Activated T-helper 17 cell treated with anti-CD3 and anti-CD28 coated beads, Interleukin-2, amount 50 U/mL, for 72 hours (primary cell): ENCODE measurements at places on chromosomes 3 and 15.

- ATAC-seq, result no peak
These were observed 188.9 kb downstream of the MEIS2 start for GRCh38 chr15:36911322-36911944.

GRCh38 chr3:182794455-182795388 is 1.4 kb downstream of the ATP11B start:
- ATAC-seq, result no peak

DNA sequence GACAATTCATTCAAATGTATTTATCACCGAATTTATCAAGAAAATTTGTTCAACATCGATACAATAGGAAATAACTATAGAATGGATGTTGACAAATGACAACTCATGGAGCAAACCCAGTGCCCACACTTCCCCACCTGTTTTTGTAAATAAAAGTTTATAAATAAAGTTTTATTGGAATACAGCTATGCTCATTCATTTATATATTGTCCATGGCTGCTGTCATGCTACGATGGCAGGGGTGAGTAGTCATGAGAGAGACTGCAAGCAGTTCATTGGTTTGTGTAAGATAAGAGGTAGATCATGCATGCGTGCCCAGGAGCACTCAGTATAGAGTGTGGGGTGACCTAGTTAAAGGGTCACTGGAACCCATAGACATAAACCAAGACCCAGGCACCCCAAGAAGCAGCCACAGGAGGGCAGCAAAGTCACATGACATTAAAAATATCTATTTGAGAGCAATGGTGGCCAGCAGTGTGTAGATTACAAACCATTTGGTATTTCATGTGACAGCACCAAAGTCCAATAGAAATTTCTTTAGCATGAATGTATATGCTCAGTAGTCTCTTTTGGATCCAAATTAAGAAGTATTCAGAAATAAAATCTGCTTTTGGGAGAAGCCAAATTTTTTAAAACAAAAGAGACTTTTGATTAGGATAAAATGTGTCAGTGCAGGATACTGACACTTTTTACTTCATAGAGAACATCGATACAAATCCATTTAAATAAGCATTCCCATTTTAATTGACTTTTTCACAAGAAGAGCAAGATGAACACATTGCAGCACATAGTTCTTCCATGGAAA is 794.8 kb downstream of the MCTP2 start:
- no peak for ATAC-seq

DNA sequence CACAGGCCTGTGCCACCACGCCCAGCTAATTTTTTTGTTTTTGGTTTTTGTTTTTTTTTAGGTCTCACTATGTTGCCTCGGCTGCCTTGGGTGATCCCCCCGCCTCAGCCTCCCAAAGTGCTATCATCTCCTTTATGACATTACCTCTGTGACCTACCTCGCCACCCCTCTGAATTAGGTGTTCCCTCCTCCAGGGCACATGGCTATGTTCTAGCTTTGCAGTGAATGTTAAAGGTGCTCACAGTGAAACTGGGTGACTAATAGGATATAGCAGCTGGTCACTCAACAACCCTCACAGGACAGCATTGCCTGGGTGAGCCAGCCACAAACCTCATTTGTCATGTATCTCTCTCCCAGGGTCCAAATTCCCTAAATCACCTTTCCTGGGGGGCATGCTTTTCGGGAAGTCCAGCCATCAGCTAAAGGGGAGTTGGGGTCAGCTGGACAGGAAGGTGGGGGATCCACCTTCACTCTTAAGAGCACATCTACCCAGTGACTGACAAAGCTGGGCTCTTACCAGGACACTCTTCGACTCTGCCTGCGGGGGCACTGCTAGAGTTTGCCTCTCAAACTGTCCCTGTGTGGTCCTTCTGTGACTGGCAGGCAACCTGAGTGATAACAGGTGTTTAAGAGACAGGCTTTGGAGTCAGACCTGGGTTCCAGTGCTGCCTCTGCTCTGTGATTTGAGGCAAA is 1.6 kb upstream of the TTLL3 start:
- peak; percentile 81 for ATAC-seq

GRCh38 chr3:192505731-192506130 is 221.6 kb downstream of the FGF12 start:
- ATAC-seq, result no peak

DNA sequence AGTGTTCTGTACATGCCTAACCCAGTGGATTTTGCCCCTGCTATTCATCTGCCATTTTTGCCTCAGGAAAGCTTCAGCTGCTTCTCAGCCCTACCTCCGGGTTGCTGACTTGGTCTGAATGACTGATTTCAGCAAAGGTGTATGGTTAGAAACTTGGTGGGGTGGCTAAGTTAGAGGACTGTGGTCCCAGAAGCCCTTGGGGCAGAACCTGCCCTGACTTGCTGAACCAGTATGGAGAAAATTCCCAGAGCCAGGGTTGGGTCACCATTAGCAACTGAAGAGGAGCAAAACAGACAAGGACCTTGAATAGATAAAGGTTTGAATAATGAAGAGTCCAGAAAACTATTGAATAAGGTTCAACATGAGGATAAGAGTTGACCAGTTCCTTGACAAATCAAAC is 6.1 kb upstream of the WWTR1 start:
- ATAC-seq, result no peak

- no peak for ATAC-seq
These were observed 1072.7 kb downstream of the OTOL1 start for GRCh38 chr3:162569314-162569713.

GRCh38 chr3:133362539-133362938 is 37.3 kb upstream of the BFSP2 start:
- ATAC-seq, result no peak

- no peak for ATAC-seq
These were observed 79.5 kb downstream of the DPH6 start for GRCh38 chr15:35466476-35466875.

GRCh38 chr3:2153547-2153946 is 54.9 kb downstream of the CNTN4 start:
- no peak for ATAC-seq
